ENCODE measurements at places on chromosomes 3 and 15. TPM values are rescaled to one million over a fixed set of nuclear protein-coding genes. Genes with fewer than 3 reads are reported as not detected.

GRCh38 chr15:57792724-57793449, 86.4 kb downstream of the POLR2M start:
- peaks cover 10% of the 10 kb centered on the region for H3K27me3 ChIP-seq
- H3K4me3 ChIP-seq, result no peak overlapping the region
- no peak for DNase-seq
- no peaks in the 10 kb centered on the region for H3K36me3 ChIP-seq
- no peak overlapping the region for H3K27ac ChIP-seq

GRCh38 chr15:40088929-40089755, 19.5 kb downstream of the BMF start:
- H3K27me3 ChIP-seq, result no peaks in the 10 kb centered on the region
- no peak overlapping the region for H3K27ac ChIP-seq
- H3K4me3 ChIP-seq, result no peak overlapping the region
- peaks cover 2% of the 10 kb centered on the region for H3K36me3 ChIP-seq

- H3K4me1 ChIP-seq, result no peaks in the 10 kb centered on the region
- H3K4me3 ChIP-seq, result no peak overlapping the region
- no peak overlapping the region for H3K27ac ChIP-seq
- DNase-seq, result no peak
Observed at GRCh38 chr3:123053107-123053506, 13.7 kb upstream of the PDIA5 start.

DNA sequence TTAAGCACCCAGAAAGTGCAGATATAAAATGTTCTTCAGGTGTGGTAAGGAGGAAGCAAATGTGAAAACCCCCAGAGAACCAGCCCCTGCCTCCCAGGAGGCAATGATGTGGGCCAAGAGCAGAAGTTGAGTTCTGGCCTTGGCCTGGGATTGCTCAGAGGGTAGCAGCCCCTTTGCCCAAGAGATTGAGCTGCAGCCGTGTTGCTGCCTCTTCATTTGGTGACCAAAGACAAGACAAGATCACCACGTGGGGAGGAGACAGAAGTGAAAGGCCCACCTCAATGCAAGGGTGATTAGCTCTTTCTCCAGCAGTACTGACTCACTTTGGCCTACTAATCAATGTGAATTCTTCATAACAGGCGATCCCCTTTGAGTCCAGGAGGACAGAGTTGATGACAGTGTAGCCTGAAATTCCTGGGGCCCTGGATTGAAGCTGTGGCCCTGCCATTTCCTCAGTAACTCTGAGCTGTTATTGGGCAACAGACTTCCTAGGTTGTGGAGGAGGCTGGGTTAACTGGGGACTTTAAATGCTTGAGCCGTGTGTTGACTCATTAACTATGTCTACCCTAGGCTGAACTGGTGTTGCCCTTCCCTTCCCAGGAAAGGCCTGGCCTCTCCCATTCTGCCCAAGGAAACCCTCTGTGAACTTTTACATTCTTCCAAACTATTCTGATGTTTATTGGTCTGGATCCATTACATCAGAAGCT, 86.5 kb downstream of the ST6GAL1 start:
- no peak overlapping the region for H3K4me3 ChIP-seq
- DNase-seq, result no peak
- H3K36me3 ChIP-seq, result peaks cover 3% of the 10 kb centered on the region

- no peak for DNase-seq
- H3K4me3 ChIP-seq, result no peak overlapping the region
- H3K27me3 ChIP-seq, result peaks cover 2% of the 10 kb centered on the region
- no peak overlapping the region for H3K27ac ChIP-seq
- H3K36me3 ChIP-seq, result no peaks in the 10 kb centered on the region
Observed at GRCh38 chr3:138135833-138136194, 3.6 kb upstream of the A4GNT start.

- H3K36me3 ChIP-seq, result no peaks in the 10 kb centered on the region
- no peak overlapping the region for H3K27ac ChIP-seq
- H3K27me3 ChIP-seq, result no peaks in the 10 kb centered on the region
- peaks cover 13% of the 10 kb centered on the region for H3K4me1 ChIP-seq
Observed at GRCh38 chr3:52841981-52842340, 7.1 kb upstream of the MUSTN1 start.

GRCh38 chr3:17730318-17730967, 12.0 kb downstream of the TBC1D5 start:
- peak overlapping the region; percentile 40 for H3K27ac ChIP-seq
- no peaks in the 10 kb centered on the region for H3K27me3 ChIP-seq
- DNase-seq, result no peak
- H3K36me3 ChIP-seq, result peaks cover 37% of the 10 kb centered on the region
- H3K4me1 ChIP-seq, result peaks cover 16% of the 10 kb centered on the region
- H3K4me3 ChIP-seq, result no peak overlapping the region

DNA sequence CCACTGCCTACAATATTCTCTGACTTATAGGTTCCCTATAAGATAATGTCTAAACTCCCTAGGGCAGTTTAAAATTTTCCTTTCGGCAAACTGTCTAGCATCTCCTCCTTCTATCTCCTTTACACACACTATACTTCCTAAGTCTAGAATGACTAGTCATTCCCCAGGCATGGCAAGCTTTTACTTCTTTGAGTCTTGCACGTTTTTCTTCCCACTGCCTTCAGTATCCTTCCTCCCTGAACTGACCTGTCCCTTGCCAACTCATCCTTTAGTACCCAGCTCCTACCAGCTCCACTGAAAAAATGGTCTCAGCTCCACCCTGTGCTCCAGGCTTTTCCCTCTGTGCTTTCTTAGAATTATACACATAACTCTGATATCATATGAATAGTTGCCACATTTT, 93.8 kb upstream of the KBTBD8 start:
- peaks cover 6% of the 10 kb centered on the region for H3K27me3 ChIP-seq
- DNase-seq, result no peak
- no peak overlapping the region for H3K27ac ChIP-seq
- H3K4me3 ChIP-seq, result no peak overlapping the region
- no peaks in the 10 kb centered on the region for H3K4me1 ChIP-seq

GRCh38 chr3:170056710-170057454, 19.1 kb downstream of the GPR160 start:
- peak; percentile 41 for DNase-seq
- no peaks in the 10 kb centered on the region for H3K27me3 ChIP-seq
- H3K36me3 ChIP-seq, result no peaks in the 10 kb centered on the region
- peak overlapping the region; percentile 92 for H3K4me3 ChIP-seq
- H3K27ac ChIP-seq, result peak overlapping the region; percentile 99
- peaks cover 50% of the 10 kb centered on the region for H3K4me1 ChIP-seq

- no peaks in the 10 kb centered on the region for H3K36me3 ChIP-seq
- no peak overlapping the region for H3K4me3 ChIP-seq
- DNase-seq, result no peak
- H3K4me1 ChIP-seq, result peaks cover 5% of the 10 kb centered on the region
Observed at GRCh38 chr3:34216711-34217335, 418.4 kb downstream of the PDCD6IP start.

GRCh38 chr3:104437891-104438290, 928.8 kb upstream of the ALCAM start:
- DNase-seq, result no peak
- no peaks in the 10 kb centered on the region for H3K36me3 ChIP-seq
- no peak overlapping the region for H3K4me3 ChIP-seq
- no peak overlapping the region for H3K27ac ChIP-seq

DNA sequence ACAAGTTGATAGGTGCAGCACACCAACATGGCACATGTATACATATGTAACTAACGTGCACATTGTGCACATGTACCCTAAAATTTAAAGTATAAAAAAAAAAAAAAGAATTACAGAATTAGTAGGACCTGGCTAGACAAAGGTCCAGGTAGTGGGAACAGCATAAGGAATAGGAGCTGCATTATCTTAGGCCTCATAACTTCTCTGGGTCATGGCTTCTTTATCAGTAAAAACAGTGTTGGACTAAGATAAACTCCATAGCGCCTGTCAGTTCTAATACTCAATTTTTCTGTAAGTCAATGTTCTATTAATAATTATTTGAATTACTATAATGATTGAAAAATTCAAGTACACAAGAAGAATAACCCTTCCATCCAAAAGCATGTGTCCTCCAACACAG, 98.3 kb downstream of the HERC1 start:
- no peaks in the 10 kb centered on the region for H3K4me1 ChIP-seq
- H3K4me3 ChIP-seq, result no peak overlapping the region
- H3K36me3 ChIP-seq, result peaks cover 7% of the 10 kb centered on the region
- H3K27ac ChIP-seq, result no peak overlapping the region

DNA sequence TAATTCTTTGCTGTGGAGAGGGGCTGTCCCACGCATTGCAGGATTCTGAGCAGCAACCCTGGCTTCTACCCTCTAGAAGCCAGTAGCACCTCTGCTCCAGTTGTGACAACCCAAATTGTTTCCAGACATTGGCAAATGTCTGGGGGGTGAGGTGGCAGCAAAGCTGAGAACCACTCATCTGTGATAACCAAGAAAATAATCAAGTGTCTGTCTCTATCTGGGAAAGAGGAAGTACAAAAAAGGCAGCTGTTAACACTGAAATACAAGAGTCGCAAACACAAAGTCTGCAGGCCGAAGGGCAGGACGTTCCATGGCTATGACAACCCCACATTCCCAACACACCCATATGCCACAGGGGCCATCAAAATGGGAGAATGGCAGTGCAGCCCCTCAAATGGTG, 42.2 kb upstream of the GNB5 start:
- no peak overlapping the region for H3K4me3 ChIP-seq
- no peaks in the 10 kb centered on the region for H3K36me3 ChIP-seq
- H3K27me3 ChIP-seq, result no peaks in the 10 kb centered on the region
- H3K27ac ChIP-seq, result no peak overlapping the region

DNA sequence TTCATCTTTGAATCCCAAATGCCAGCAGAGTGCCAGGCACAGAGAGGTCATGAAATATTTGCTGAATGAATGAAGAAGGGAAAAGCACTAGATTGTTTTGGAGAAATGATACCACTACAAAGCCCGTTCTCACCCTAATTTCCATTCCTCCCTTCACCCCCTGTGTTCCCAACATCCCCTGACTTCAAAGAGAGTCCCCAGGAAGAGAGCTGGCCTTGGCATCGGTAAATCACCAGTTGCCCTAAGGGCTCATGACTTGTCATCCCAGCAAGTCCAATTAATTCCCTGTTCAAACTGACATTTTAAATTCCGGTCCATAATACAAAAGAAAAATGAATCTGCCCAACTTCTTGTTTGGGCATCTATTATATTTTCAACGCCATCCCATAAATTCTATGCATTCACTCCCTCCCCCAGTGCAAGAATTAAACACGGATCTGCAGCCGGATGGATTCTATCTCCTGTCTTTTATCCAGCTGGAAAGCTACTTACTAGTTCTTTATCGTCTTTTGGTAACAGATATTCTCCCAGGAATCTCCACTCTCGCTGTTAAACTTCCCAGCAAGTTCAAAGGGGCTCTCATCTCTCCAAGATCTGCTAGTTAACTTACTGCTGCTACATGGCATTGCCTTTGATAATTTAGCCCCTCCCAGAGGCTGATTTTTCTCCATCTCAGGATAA, 63.9 kb upstream of the TSC22D2 start:
- no peak overlapping the region for H3K4me3 ChIP-seq
- H3K27me3 ChIP-seq, result peaks cover 17% of the 10 kb centered on the region
- H3K27ac ChIP-seq, result no peak overlapping the region
- no peaks in the 10 kb centered on the region for H3K36me3 ChIP-seq
- H3K4me1 ChIP-seq, result peaks cover 6% of the 10 kb centered on the region
- DNase-seq, result no peak

GRCh38 chr3:29088579-29088978, 192.3 kb upstream of the RBMS3 start:
- DNase-seq, result no peak
- no peaks in the 10 kb centered on the region for H3K36me3 ChIP-seq
- peaks cover 5% of the 10 kb centered on the region for H3K27me3 ChIP-seq
- no peak overlapping the region for H3K4me3 ChIP-seq

- no peak overlapping the region for H3K27ac ChIP-seq
- peak; percentile 7 for DNase-seq
- H3K27me3 ChIP-seq, result no peaks in the 10 kb centered on the region
Observed at GRCh38 chr3:11335056-11335608, 62.9 kb downstream of the ATG7 start.

The POLQ gene
- 17.9 TPM for total RNA-seq

The GATA2 gene
- 2.9 TPM for total RNA-seq

The C3orf22 gene
- not detected for total RNA-seq

The MCCC1 gene
- total RNA-seq, result 35.5 TPM

The APBA2 gene
- 9.1 TPM for total RNA-seq

The PYGO1 gene
- not detected for total RNA-seq

The FOXB1 gene
- total RNA-seq, result 2.7 TPM

The HMCES gene
- total RNA-seq, result 66.6 TPM

The VWA5B2 gene
- total RNA-seq, result 0.07 TPM

The MKRN3 gene
- 2.0 TPM for total RNA-seq

The PIGZ gene
- 1.7 TPM for total RNA-seq

The CYFIP1 gene
- total RNA-seq, result 13.5 TPM

The C15orf39 gene
- 22.0 TPM for total RNA-seq

The ANKRD34C gene
- not detected for total RNA-seq

All from activated T-cell treated with anti-CD3 and anti-CD28 coated beads, Interleukin-2, amount 50 U/mL, for 72 hours (primary cell).